ENCODE measurements at places on chromosomes 6 and 20. TPM values are rescaled to one million over a fixed set of nuclear protein-coding genes. Genes with fewer than 3 reads are reported as not detected.

DNA sequence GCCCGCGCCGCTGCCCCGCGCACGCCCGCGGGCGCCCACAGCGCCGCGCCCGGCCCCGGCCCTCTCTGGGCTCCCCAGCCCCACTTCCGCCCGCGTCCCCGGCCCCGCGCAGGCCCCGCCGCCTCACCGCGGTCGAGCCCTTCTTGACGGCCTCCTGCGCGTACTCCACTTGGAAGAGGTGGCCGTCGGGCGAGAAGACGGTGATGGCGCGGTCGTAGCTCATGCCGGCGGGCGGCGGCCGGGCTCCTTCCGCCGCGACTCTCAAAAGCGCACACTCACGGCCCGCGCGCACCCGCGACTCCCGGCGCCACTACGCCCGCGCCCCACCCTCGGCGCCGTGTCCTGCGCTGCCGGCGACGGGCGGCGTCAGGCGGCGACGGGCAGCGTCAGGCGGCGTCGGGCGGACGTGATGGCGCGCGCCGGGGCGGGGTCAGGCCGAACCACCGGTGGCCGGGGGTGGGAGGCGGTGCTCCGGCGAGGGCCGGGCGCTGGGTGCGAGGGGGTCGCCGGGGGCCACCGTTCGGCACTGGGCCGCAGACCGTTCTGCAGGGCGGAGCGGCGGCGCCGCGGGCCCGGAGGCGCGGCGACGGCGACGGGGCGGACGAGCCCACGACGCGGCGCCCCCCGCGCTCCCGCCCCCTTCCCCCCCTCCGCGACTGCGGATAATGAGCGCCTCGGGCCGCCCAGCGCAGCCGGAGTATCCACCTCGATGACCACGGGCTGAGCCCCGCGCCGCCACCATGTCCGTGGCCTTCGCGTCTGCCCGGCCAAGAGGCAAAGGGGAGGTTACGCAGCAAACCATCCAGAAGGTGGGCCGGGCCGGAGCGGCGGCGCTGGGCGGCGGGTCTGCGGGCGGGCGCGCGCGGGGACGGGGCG, at the start of the genes PSMA7 and SS18L1:
TSS of gene PSMA7 (minus strand) at position 314 of the 876 bp plus-strand sequence. CDS start at position 223, 91 bp downstream.
TSS of gene SS18L1 (plus strand) at position 689 of the 876 bp plus-strand sequence. CDS start at position 741, 52 bp downstream.
- H3K4me3 ChIP-seq = peak within 1 kb of the TSS; percentile 95
- peaks cover 28% of the 10 kb centered on the region for H3K36me3 ChIP-seq
- DNase-seq = peak; percentile 80
- no peaks in the 10 kb centered on the region for H3K27me3 ChIP-seq
- H3K4me1 ChIP-seq = peaks cover 15% of the 10 kb centered on the region

DNA sequence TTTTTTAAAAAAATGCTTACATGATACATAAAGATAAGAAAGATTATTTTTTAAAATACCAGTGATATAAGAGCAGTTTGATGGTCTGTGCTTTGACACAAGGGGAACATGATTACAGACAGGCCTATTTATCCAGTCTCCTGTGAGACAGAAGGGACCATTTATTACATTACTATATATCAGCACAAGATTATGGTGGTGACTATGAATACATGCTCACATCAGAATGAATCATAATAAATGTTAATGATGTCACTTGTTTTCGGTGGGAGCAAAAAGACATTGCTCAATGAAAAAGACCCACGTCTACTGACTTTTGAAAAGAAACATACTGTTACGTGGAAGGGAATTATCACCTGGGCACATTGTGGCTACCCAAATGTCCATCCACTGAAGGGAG, 455.1 kb downstream of the CDC5L start:
- H3K27me3 ChIP-seq = no peaks in the 10 kb centered on the region
- DNase-seq = no peak
- H3K4me3 ChIP-seq = no peak overlapping the region
- H3K4me1 ChIP-seq = no peaks in the 10 kb centered on the region
- H3K27ac ChIP-seq = no peak overlapping the region
- no peaks in the 10 kb centered on the region for H3K36me3 ChIP-seq

DNA sequence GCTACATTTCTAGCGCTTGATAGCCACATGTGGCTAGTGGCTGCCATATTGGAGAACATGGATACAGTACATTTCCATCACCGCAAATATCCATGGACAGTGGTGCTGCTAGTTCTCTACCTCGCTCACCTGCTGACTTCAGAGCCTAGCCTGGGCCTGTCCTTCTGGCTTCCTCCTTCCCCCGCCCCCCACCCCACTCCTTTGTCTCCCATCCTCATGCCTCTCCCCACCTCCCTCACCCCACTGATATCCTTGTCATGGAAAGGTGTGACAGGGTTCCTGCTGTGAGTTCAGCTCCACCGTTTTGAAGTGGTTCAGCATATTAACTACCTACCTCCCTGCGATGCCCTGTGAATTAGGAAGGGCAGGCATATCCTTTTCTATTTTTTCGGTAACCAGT, 14.2 kb downstream of the NKX2-2 start:
- H3K27me3 ChIP-seq = peaks cover 31% of the 10 kb centered on the region
- H3K27ac ChIP-seq = no peak overlapping the region
- no peak for DNase-seq
- H3K4me3 ChIP-seq = no peak overlapping the region
- H3K36me3 ChIP-seq = no peaks in the 10 kb centered on the region

DNA sequence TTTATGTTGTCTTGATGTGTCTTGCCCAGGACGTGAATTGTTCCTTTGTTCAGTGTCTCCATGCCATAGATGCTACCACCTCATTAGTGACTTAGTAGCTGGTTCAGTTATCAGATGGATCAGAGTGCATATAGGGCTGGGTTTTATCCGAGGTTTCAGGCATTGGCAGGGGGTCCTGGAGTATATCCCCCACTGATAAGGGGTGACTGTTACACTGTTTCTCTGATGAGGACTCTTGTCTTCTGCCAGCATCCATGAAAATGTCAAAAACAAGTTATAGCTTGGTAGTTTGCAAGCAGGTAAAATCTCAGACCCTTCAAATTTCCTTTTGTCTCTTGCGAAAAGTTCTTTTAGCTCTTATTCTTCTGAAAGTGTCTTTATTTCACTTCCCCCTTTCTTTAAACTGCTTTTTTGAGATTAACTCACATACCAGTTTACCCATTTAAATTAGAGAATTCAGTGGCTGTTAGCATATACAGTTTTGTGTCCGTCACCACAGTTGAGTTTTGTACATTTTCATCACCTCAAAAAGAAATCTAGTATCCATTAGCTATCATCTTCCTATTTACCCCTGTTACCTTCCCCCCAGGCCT, 109.2 kb downstream of the CDYL start:
- H3K27ac ChIP-seq = no peak overlapping the region
- no peaks in the 10 kb centered on the region for H3K36me3 ChIP-seq
- no peak for DNase-seq

- no peaks in the 10 kb centered on the region for H3K4me1 ChIP-seq
- no peaks in the 10 kb centered on the region for H3K36me3 ChIP-seq
- H3K27ac ChIP-seq = no peak overlapping the region
- H3K27me3 ChIP-seq = no peaks in the 10 kb centered on the region
- H3K4me3 ChIP-seq = no peak overlapping the region
Observed at GRCh38 chr6:168333491-168333890, 13.9 kb upstream of the DACT2 start.

GRCh38 chr6:32664827-32665362, 1.6 kb downstream of the HLA-DQB1 start:
- no peaks in the 10 kb centered on the region for H3K27me3 ChIP-seq
- H3K36me3 ChIP-seq = no peaks in the 10 kb centered on the region

- no peaks in the 10 kb centered on the region for H3K36me3 ChIP-seq
- H3K27ac ChIP-seq = peak overlapping the region; percentile 98
- H3K27me3 ChIP-seq = no peaks in the 10 kb centered on the region
- H3K4me3 ChIP-seq = no peak overlapping the region
- peaks cover 43% of the 10 kb centered on the region for H3K4me1 ChIP-seq
- no peak for DNase-seq
Observed at GRCh38 chr20:1810572-1810925, 84.7 kb upstream of the SIRPA start.

DNA sequence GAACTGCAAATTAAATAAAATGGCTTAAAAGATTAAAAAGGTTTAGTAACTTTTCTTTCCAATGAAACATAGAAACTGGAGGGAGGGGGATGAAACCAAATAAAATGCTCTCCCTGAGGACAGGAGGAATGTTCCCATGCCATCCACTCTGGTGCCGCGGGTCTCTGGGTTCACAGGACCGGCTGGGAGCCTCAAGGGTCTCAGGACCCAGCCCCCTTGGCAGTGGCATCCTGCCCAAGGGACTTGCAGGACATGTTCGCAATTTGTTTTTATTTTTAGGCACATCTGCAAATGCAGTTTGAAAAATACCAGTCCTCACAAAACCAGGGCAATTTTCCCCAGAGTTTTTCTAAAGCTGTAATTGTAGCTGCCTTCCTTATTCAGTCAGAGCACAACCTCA, 7.5 kb downstream of the BEND3 start:
- no peaks in the 10 kb centered on the region for H3K27me3 ChIP-seq
- no peak for DNase-seq
- H3K4me3 ChIP-seq = no peak overlapping the region
- no peaks in the 10 kb centered on the region for H3K36me3 ChIP-seq
- no peaks in the 10 kb centered on the region for H3K4me1 ChIP-seq

- H3K27ac ChIP-seq = peak overlapping the region; percentile 98
- H3K4me3 ChIP-seq = peak overlapping the region; percentile 96
- DNase-seq = no peak
Observed at GRCh38 chr6:42783876-42784642, 2.2 kb downstream of the BICRAL start.

DNA sequence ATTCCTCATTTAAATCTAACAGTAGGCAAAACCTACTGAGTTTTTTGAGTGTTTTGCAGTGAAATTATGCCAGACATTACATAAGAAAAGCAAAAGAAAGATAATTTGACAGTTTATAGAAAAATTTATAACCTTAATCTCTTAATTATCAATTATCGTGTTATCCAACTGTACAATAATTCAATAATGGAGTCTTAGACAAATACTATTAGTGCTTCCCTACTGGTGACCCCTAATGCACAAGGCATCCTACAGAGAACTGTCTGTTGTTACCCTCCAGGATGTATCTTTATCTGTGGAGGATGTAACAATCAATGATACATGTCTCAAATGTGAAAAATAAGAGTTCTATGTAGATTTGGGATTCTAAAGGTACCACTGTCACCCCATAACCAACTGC, 1687.6 kb downstream of the GRIK2 start:
- H3K27me3 ChIP-seq = no peaks in the 10 kb centered on the region
- no peak overlapping the region for H3K27ac ChIP-seq
- no peak for DNase-seq
- H3K4me1 ChIP-seq = no peaks in the 10 kb centered on the region

DNA sequence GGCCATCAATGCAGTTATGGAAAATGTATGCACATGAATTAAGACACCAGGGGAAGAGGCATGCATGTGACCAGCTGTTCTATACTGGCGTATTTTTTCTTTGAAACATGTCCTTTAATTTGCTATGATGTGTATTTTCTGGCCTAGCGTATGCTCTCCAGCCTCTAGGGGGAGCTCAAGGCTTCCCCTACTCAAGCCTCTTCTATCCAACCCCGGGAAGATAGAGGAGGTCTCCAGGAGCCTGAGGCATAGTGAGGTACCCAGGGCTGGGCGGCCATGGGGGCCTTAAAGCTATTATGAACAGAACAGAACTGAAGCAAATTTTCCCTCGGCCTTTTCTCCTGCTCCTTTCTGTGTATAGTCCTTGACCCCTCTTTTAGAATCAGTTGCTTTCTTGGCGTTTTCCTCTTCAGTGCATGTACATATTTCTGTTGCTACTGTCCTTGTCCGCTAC, 528.9 kb downstream of the MAFB start:
- no peaks in the 10 kb centered on the region for H3K36me3 ChIP-seq
- no peaks in the 10 kb centered on the region for H3K27me3 ChIP-seq
- H3K27ac ChIP-seq = no peak overlapping the region
- peak; percentile 23 for DNase-seq

DNA sequence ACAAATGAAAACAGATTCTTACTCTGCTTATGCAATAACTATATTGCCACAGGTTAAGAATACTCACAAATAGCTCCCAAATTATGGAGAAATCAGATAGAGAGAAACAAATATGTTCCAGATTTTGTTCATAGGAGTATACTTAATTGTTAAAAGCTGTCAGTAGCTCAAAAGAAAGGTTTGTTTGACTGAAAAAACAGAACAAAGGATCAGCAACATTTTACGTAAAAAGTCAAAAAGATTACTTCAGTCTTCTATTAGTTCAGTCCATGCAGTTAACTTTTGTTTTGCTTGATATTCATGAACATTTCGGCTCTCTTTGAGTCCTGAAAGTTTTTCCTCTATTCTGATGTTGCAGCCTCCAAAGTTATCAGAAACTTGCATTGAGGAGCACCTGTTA, 13.4 kb upstream of the NANP start:
- H3K36me3 ChIP-seq = no peaks in the 10 kb centered on the region
- no peak overlapping the region for H3K4me3 ChIP-seq
- no peaks in the 10 kb centered on the region for H3K4me1 ChIP-seq
- H3K27ac ChIP-seq = no peak overlapping the region

DNA sequence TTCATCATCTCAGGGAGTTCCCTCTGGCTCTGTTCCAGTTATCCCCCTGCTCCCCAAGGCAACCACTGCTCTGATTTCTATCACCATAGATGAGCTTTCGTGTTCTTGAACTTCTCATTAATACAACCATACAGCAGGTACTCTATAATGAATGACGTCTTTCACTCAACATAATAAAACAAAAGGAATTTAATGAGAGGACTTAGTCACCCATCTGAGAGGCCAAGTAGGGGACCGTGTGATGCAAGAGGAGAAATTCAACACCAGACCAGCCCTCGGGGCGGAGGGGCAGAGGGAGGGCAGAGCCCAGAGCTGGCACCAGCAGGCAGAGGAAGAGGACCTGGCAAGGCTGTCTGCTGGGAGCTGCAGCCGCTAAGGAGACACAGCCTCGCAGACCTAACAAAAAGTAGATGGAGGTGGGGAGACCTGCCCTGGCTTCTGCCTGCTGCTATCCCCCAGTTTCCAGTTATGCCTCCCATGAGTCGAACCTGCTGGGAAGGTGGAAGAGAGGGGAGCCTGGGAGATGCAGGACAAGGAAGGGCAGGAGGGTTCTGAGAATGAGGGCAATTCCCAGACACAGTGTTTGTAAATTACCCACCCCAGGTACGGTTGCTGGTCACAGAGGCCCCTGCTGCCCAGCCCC, 13.8 kb downstream of the CCN5 start:
- DNase-seq = peak; percentile 68
- H3K27ac ChIP-seq = no peak overlapping the region
- H3K4me3 ChIP-seq = no peak overlapping the region
- no peaks in the 10 kb centered on the region for H3K36me3 ChIP-seq
- peaks cover 14% of the 10 kb centered on the region for H3K4me1 ChIP-seq

GRCh38 chr20:43949741-43950618, 35.3 kb downstream of the TOX2 start:
- H3K4me3 ChIP-seq = no peak overlapping the region
- H3K4me1 ChIP-seq = peaks cover 28% of the 10 kb centered on the region
- H3K27ac ChIP-seq = no peak overlapping the region
- H3K27me3 ChIP-seq = no peaks in the 10 kb centered on the region
- DNase-seq = no peak

- peak; percentile 96 for DNase-seq
- no peak overlapping the region for H3K4me3 ChIP-seq
- peaks cover 11% of the 10 kb centered on the region for H3K4me1 ChIP-seq
- H3K27me3 ChIP-seq = no peaks in the 10 kb centered on the region
- H3K36me3 ChIP-seq = no peaks in the 10 kb centered on the region
- peak overlapping the region; percentile 90 for H3K27ac ChIP-seq
Observed at GRCh38 chr20:45088247-45088646, 12.7 kb downstream of the KCNS1 start.

ZNF831 gene
- not detected for polyA plus RNA-seq

QKI gene
- 112 TPM for polyA plus RNA-seq

SNAI1 gene
- 14.9 TPM for polyA plus RNA-seq

PLAGL2 gene
- polyA plus RNA-seq = 7.7 TPM

TINAG gene
- polyA plus RNA-seq = not detected

CCN6 gene
- not detected for polyA plus RNA-seq

TFEB gene
- polyA plus RNA-seq = 4.9 TPM

LY6G6C gene
- not detected for polyA plus RNA-seq

GPLD1 gene
- 0.05 TPM for polyA plus RNA-seq

C20orf202 gene
- polyA plus RNA-seq = not detected

Measured in IMR-90 (cell line).